Progenitor cell of endocrine pancreas (in vitro differentiated cells): ENCODE measurements at places on chromosomes 2 and 18. TPM values are rescaled to one million over a fixed set of nuclear protein-coding genes. Genes with fewer than 3 reads are reported as not detected.

GAREM1 gene
- 11.0 and 11.4 TPM in 2 replicates for total RNA-seq

PLGLB2 gene
- total RNA-seq = 7.2 and 8.3 TPM in 2 replicates

NEU2 gene
- total RNA-seq = not detected in 2 replicates

TRIM43 gene
- not detected in 2 replicates for total RNA-seq

CCDC88A gene
- 77.1 and 81.1 TPM in 2 replicates for total RNA-seq

TMEM247 gene
- not detected in 2 replicates for total RNA-seq

IFIH1 gene
- total RNA-seq = 6.6 and 6.8 TPM in 2 replicates

HOXD13 gene
- total RNA-seq = not detected in 2 replicates

GNLY gene
- not detected in 2 replicates for total RNA-seq

ERFE gene
- 0.91 and 1.3 TPM in 2 replicates for total RNA-seq

GLI2 gene
- total RNA-seq = 2.3 and 3.6 TPM in 2 replicates

GATA6 gene
- total RNA-seq = 112 and 114 TPM in 2 replicates

C2orf81 gene
- total RNA-seq = 11.3 and 13.4 TPM in 2 replicates

SLC14A1 gene
- total RNA-seq = 0.31 and 0.50 TPM in 2 replicates

FAM110C gene
- 4.2 and 5.1 TPM in 2 replicates for total RNA-seq

IL1A gene
- 0.12 TPM in 1 of 2 replicates, not detected in the other for total RNA-seq

RAPH1 gene
- total RNA-seq = 19.9 and 21.7 TPM in 2 replicates
